ENCODE measurements at places on chromosomes 5 and 9. TPM values are rescaled to one million over a fixed set of nuclear protein-coding genes. Genes with fewer than 3 reads are reported as not detected.

The EXOSC2 gene
- total RNA-seq: 22.3 TPM

The SPATA31A7 gene
- total RNA-seq: not detected

The SLC45A2 gene
- total RNA-seq: not detected

The PRLR gene
- total RNA-seq: 2.4 TPM

The PDE6A gene
- total RNA-seq: under 0.01 TPM

The NUTM2G gene
- not detected for total RNA-seq

The FCN1 gene
- not detected for total RNA-seq

The HAVCR1 gene
- total RNA-seq: not detected

The WNK2 gene
- total RNA-seq: not detected

The GRM6 gene
- total RNA-seq: not detected

The RFESD gene
- total RNA-seq: 0.17 TPM

The STPG3 gene
- not detected for total RNA-seq

The MEIKIN gene
- total RNA-seq: not detected

The PTPN3 gene
- total RNA-seq: 0.23 TPM

The BTNL3 gene
- total RNA-seq: not detected

The FAM13B gene
- total RNA-seq: 15.1 TPM

The RAB3C gene
- not detected for total RNA-seq

The NLN gene
- 13.6 TPM for total RNA-seq

The DNM1 gene
- 14.8 TPM for total RNA-seq

The ZNF618 gene
- 5.0 TPM for total RNA-seq

The PCDHGA4 gene
- 3.9 TPM for total RNA-seq

The WNT8A gene
- total RNA-seq: not detected

The CCDC192 gene
- total RNA-seq: 2.0 TPM

The FOXD4L6 gene
- total RNA-seq: 0.09 TPM

The MAML1 gene
- 16.5 TPM for total RNA-seq

The TNFSF15 gene
- 0.26 TPM for total RNA-seq

The SLC31A1 gene
- 21.0 TPM for total RNA-seq

The SRA1 gene
- 18.2 TPM for total RNA-seq

The EFCAB9 gene
- not detected for total RNA-seq

The LCN15 gene
- not detected for total RNA-seq

The DOK3 gene
- total RNA-seq: 0.34 TPM

The PLEKHG4B gene
- not detected for total RNA-seq

The PCDHGA6 gene
- total RNA-seq: 3.7 TPM

All from pericardium fibroblast (primary cell).